T-helper 2 cell (primary cell): ENCODE measurements at places on chromosomes 16 and 17.
A peak's percentile ranks its signal among the peaks of the same experiment; 100 is the strongest.

- DNase-seq = no peak
Measured at GRCh38 chr17:34663714-34664113, 84.3 kb downstream of the TMEM132E start.

- DNase-seq = no peak
Measured at GRCh38 chr17:19727501-19728078, 11.2 kb upstream of the SLC47A2 start.

- DNase-seq = no peak
Measured at GRCh38 chr16:8861563-8862308, 7.1 kb downstream of the CARHSP1 start.

DNA sequence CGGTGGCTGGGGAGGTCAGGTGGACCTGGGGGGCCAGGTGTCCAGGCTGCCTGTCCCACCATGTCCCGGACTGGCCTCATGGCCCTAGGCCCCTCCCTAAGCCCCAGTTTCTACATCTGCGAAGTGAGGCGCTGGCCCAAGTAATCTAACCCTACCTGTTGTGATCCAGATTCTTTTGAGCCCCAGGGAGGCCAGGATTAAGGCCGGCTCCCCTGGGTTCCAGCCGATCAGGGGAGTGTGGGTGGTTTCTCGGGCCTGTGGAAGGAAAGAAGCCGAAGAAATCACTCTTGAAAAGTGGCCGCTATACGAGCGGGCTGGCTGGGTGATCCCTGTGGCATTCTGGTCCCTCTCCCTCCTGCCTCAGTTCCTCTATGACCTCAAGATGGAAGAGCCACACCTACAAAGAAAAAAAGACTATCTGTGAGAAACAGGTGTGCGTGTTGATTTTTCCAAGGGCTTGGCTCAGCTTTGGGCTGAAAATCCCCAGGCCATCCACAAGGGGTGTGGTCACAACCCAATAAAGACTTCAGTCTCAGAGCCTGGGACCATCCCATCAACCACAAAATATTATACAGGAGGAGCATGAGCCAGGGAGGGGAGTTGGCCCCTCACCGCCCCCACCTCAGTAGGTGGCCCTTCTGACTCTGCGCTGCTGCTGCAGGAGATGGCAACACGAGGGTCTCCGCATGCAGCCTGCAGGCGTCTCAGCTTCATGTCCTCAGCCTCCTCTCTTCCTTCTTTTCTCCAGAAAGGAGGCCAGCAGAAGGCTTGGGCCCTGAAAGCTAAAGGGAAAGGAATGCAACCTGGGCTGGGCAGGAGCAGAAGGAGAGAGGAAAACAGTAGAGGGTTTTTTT, 20.3 kb downstream of the GPR142 start:
- DNase-seq = no peak

- no peak for DNase-seq
Measured at GRCh38 chr17:27367121-27367981, 73.4 kb downstream of the WSB1 start.

GRCh38 chr17:32386844-32387243, 36.9 kb downstream of the ZNF207 start:
- no peak for DNase-seq

DNA sequence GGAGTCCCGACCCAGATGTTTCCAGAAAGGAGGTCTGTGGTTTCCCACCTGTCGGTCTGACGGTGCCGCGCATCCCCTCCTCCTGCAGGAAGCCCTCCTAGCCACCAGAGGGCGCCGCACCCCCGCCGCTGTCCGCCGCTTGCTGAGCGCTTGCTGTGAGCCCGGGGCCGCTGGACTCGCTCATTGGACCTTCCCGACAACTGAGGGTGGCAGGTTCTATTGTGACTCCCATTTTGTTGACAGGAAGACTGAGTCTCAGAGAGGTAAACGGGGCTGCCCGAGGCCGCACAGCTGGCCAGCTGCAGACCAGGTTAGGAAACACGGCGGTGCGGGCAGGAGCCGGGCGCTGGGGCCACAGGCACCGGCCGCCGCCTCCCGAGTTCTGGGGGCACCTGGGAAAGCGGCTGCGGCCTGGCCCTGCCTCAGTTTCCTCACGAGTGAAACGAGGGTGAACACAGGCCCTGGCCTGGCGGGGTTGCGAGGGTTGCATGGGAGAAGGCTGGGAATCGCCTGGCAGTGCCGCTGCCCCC, 191.1 kb upstream of the CIBAR2 start:
- DNase-seq = peak; percentile 85

- DNase-seq = no peak
Measured at GRCh38 chr16:85929259-85929721, 30.3 kb downstream of the IRF8 start.

GRCh38 chr17:48293319-48294019, 136.5 kb downstream of the SKAP1 start:
- DNase-seq = no peak

GRCh38 chr16:68658341-68658973, 13.3 kb downstream of the CDH3 start:
- DNase-seq = no peak

- no peak for DNase-seq
Measured at GRCh38 chr17:42845918-42846593, 1.7 kb downstream of the AOC2 start.

GRCh38 chr16:65509172-65509571, 387.3 kb upstream of the CDH11 start:
- no peak for DNase-seq

GRCh38 chr16:11080327-11080967, 136.1 kb downstream of the CLEC16A start:
- peak; percentile 51 for DNase-seq

DNA sequence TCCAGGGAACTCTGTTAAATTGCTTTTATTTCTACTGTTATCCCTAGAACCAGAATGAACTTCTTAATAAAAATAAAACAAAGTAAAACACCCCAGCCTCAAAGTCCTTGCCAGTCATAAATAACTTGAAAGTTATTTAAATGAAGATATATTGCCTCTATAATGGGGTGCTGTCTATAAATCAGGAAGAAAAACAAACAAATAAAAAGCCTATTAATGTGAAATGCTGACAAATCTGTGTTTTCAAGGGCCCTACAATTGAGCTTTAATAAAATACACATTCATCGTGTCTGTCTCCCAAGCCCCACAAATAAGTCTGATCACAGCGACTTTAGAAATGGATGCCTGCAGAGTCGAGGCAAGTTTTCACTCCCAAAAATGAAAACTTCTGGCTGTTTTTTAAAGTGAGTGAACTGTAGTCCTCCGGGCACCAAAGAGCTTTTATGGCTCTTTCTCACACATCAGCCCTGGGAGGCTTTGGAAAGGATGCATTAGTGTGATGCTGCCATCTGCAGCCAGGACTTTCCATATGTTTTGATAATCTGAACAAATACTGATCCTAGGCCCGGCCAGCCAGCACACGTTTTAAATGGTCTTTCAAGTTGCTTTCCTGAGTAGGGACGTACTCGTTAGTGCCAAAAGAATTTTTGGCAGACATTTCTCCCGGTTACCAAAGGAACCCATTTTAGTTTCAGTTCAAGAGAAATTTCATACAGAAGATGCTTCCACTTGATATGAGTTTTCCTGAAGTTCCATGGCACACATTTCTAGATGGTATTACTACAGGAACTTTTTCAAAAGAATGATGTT, 16.3 kb downstream of the NACA2 start:
- no peak for DNase-seq

DNA sequence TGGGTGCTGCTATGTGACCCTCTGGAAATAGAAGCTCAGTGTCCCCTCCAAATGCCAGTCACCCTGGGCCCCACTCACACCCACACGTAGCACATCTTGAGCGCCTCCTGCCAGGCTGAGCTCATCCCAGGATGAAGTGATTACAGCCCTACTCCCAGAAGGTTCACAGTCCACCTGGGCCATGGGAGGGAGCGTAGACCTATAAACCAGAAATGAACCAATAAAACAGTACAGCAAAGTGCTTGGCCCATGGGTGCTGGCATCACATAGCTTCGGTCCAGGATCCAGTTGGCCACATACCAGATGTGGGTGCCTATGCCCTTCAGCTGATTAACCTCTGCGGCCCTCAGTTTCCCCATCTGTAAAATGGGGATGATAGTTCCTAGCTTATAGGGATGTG, 2.2 kb upstream of the BICDL2 start:
- DNase-seq = no peak

- no peak for DNase-seq
Measured at GRCh38 chr17:72113751-72114150, 7.1 kb upstream of the SOX9 start.

- DNase-seq = no peak
Measured at GRCh38 chr17:78568494-78569115, 8.6 kb downstream of the DNAH17 start.

- no peak for DNase-seq
Measured at GRCh38 chr16:82945420-82946101, 318.8 kb downstream of the CDH13 start.

- no peak for DNase-seq
Measured at GRCh38 chr16:24036038-24036543, 200.3 kb downstream of the PRKCB start.

DNA sequence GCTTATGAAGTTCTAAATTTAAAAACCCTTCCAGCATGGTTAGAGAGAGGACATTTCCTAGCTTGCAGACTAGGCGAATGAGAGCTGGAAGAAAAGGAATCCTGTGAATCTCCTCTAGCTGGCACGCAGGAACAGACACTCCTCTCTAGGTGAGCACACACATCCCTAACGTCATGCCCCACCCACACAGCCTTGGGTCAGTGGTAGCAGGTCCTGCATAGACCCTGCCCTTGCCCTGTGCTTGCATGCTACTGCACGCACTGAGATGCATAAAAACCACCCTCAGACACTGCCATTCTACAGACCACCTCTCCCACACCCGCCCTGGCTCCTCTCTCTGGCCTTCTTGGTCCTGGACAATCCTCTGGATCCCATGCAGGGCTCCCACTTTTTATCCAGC, 23.5 kb downstream of the CES1 start:
- no peak for DNase-seq

DNA sequence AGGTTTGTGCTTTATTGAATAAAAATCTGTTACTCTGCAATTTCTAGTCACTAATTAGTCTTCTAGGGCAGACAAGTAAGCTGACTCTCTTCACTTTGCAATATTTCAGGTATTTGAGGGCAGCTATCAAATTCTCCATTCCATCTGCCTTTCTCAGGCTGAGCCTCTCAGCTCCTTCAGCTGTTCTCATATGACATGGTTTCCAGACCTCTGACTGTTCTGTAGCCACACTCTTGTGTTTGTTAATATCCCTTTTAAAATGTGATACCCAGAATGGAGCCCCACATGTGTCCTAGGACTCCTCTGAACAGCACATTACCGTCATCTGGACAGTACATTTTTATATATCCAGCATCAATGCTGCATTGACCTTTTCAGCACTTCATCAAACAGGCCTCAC, 46.1 kb upstream of the MTMR4 start:
- no peak for DNase-seq

- DNase-seq = no peak
Measured at GRCh38 chr16:22388101-22388644, 13.8 kb upstream of the CDR2 start.

DNA sequence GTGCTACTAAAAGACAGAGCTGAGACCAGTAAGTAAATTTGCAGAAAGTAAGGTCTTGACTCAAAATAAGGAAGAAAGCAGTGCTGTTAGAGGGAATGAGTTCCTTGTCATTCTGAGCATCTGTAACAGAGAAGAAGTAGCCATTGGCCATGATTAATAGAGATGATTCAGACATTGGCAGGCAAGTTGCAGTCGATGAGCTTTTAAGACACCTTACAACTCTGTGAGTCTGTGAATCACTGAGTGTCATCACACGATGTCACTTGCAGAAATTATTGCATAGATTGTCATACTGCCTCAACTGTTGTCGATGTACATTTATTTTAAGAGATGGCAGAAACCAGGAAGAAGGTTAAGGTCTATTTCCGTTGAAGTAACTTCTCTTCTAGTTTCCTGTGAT, 201.1 kb upstream of the CDH13 start:
- DNase-seq = no peak

GRCh38 chr16:47371271-47372014, 89.4 kb downstream of the ITFG1 start:
- peak; percentile 48 for DNase-seq

GRCh38 chr17:74687886-74688285, 24.8 kb downstream of the CD300LF start:
- no peak for DNase-seq

DNA sequence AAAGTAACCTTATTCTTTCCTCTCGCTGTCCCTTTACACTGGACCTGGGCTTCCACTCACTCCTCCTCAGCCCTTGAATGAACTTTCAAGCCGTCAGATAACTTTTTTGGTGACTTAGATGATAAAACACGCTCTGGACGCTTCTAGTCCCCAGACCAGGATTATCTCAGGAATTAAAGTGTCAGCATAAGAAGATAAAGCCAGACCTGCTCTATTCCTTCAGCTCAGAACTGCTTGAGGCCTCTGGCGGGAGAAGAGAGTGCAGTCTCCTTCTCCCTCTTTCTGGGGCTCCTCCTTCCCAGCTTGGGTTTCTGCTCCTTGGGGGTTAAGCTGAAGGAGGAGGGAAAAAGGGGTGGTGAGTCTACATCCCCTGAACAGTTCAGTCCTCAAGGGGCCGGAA, 6.6 kb downstream of the LPO start:
- DNase-seq = no peak

DNA sequence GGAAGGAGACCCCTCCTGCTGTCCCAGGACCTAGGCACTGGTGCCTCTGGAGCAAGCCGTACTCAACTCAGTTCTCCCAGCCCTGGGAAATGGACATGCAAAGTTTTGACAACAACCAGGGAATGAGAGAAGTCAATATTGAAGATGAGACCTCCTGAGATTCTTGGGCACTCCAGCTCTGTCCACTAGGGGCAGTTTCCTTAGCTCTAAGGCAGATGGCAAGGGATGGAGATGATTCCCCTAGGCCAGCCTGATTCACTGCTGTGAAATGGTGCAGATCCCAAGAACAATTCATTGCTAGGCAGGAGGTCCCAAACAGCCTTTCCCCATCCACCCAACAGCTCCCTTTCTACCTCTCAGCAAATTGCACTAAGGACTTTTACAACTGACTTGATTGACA, 20.5 kb upstream of the SDR42E2 start:
- DNase-seq = peak; percentile 3

DNA sequence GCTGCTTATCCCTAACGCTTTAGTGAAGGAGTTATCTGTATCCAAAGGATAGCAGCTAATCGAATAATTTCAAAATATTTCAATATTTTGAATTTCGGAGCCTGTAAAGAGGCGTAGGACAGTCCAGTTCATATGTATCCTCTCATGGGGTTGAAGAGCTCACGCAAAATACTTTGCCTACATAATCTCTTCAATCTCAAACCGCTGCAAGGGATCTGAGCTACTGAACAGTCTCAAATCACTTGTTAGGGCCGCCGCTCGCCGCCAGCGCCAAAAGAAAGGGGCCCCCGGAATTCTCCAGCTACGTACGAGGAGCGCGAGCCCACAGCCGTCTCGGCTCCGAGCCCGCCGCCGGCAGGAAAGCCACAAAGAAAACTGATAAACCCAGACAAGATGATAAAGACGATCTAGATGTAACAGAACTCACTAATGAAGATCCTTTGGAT, 601 bp upstream of the RFWD3 start:
- peak; percentile 34 for DNase-seq

- DNase-seq = no peak
Measured at GRCh38 chr16:59697236-59697635, 963.1 kb upstream of the GOT2 start.
